ENCODE measurements at places on chromosomes 6 and 20.

GRCh38 chr6:52661551-52661950 lies 9.4 kb upstream of the TMEM14A start:
- DNase-seq: no peak

GRCh38 chr6:30724906-30725667 lies 4.9 kb downstream of the TUBB start:
- DNase-seq: no peak

GRCh38 chr6:99645986-99646385 lies 39.4 kb downstream of the PRDM13 start:
- DNase-seq: no peak

DNA sequence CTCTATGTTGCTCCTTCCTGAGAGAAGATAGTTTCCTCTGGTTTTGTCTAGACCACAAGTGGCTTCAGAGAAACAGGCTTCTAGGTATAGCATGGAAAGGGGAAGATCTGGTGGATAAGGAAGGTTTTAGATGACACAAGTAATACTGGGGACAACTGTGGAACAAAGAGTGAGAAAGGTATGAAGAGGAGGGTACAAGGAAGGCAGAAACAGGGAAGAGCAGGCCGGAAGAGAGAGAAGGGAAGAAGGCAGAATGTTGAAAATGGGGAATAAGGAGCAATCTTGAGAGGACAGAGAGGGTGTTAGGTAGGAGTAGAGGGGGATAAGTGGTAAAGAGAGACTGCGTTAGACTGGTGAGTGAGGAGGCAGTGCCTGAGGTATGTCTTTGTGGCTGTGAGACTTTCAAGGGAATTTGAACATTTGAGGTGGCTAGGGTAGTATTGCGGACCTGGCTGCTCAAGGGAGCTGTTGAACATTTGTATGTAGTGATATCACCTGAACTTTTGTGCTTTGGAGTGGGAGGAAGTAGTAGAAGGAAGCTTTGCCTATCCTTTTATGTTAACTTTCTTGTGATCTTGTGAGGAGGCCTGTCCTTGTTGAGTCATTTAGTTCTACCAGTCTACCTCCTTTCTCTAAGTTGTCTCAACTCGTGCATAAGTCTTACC lies 69.5 kb downstream of the FOXO3 start:
- no peak for DNase-seq

- DNase-seq: no peak
Measured at GRCh38 chr20:60883496-60883895, 368.6 kb upstream of the CDH4 start.

DNA sequence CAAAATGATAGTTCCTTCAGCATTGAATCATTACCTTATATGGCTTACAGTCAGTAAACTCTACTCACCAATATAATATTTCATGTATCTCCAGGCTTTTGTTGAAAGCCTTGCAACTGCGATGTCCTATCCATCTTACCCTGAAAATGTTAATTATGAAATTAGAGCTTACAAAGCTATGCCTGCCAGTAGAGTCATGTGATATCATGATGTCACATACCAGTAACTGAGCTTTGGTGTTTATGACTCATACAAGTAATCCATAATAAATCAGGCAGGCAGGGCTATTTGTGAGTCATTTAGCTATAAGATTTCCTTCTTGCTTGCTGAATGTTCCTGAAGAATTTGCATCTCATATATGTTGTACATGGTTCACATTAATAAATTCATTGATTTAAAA lies 44.9 kb upstream of the FAM83B start:
- no peak for DNase-seq

DNA sequence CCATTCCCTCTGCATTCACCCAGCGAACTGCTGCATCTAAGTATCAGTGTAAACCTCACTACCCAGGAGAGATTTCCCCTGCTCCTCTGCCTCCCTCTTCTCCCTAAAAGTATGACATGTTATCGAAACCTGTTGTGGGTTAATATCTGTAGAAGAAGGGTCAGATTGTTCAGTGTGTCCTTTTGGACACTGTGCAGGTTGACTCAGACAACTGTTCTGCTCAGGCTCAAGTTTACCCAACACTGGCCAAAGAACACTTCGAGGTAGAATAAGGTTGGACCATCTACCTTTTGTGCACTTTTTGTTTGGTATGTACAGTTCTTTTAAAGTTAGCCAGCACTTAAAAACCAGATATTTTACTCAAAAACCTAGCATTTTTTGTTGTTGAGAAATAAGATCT lies 4.6 kb downstream of the NT5DC1 start:
- DNase-seq: no peak

GRCh38 chr6:795046-795685 lies 102.2 kb upstream of the EXOC2 start:
- no peak for DNase-seq

- no peak for DNase-seq
Measured at GRCh38 chr6:105810105-105810921, 275.8 kb upstream of the PRDM1 start.

GRCh38 chr20:37007898-37008649 lies 56.6 kb upstream of the SAMHD1 start:
- peak; percentile 7 for DNase-seq

DNA sequence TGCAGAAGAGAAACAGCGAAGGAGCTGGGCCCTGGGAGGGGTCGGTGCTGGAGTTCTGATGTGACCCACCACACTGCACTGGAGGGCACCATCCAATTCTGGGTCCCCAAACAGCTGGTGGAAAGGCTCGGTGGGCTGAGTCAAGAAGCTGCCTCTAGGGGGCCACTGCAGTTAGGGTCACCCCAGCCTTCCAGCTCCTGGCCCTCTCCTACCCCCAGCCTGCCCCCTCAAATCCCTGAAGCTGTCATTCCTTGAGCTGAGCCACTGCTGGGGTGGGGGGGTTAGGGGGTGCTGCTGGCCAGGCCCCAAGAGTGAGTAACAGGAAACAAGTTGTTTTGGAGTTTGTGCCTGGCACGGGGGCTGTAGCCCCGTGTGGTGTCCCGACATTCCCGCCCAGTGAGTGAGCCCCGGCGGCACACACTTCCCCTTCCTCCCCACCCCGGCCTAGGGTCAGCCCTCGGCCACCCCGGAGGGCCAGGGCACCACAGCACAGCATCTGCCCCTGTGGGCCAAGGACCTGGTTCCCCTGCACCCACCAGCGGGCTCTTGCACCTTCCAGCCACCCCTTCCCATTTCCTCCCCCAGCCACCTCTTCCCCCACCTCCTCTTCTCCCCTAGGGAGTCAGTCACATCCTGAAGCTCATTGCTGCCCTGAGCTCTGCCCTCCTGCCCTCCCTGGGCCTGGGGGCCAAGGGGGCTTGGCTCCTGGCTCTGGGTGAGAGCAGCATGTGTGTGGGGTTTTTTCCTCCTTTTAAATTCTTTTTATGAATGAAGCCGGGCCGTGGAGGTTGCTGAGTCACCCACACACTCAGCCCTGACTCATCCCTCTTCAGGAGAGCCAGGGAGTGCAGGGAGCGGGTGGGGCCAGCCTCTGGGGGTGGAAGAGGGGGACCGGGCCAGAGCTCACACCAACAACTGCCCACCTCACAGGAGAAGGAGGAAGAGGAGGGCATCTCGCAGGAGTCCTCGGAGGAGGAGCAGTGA lies 4.6 kb downstream of the SMIM29 start:
- peak; percentile 4 for DNase-seq

DNA sequence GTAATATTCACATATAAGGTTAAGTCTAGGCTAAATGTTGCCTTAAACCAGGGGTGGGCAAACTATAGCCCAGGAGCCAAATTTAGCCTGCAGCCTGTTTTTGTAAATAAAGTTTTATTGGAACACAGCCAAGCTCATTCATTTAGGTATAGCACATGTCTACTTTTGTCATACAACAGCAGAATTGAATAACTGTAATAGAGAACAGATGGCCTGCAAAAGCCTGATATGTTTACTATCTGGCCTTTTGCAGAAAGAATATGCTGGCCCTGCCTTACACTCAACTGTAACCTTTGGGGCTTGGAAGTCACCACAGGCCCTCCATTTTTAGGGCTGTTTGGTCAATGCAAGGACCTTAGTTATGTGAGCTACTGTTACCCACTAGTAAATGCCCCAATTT lies 17.7 kb upstream of the BCLAF1 start:
- DNase-seq: no peak

- DNase-seq: no peak
Measured at GRCh38 chr20:63694584-63695423, 1.6 kb upstream of the TNFRSF6B start.

DNA sequence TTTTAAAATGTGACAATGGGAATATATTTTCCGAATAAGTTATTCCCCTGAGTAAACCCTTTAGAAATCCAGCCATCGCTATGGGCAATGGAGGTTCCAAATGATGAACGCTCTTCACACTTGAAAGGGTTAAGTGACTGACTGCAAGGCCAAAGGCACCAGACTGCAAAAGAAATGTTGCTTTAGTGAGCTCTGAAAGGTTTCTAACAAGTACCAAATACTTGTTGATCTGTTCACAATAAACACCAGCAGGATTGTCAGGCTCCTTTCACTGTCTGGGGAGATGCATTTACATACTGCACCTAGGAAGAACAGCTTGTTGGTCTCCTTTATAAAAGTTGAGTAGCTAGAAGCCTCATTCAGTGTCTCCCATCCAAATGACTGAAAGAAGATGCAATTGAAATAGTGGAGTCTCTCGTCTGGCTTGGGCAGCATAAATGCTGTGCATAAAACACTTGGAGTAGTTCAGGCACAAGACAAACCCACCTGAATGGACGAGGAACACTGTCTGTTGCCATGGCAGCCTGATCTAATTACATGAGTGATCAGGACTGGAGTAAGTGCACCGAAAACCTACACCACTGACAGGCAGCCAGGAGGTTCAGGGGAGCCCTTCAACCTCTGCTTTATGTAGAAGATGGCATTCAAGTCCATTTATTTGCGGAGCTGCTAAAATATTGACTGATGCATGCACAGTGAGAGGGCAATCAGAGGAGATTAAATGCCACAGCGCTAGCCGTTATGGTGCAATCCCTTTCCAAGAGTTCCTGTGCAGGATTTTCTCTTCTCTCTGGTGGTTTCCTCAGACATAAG lies 2.9 kb downstream of the ATXN1 start:
- DNase-seq: peak; percentile 46

DNA sequence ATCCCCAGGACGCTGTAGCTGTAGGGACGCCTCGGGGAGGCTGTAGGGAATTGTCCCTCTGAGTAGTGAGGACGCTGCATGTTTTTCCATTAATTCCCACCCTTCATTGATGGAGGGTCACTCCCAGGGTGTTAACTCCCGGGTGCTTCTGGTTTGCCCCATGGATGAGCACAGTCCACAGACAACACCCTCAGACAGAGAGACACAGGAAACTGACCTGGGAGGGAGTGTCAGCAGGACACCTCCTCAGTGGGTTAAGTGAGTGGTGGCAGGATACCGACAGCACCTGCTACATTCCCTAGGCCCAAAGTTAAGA lies 53.5 kb downstream of the LINC00237 start:
- no peak for DNase-seq

GRCh38 chr20:43921227-43921780 lies 6.7 kb downstream of the TOX2 start:
- DNase-seq: no peak

DNA sequence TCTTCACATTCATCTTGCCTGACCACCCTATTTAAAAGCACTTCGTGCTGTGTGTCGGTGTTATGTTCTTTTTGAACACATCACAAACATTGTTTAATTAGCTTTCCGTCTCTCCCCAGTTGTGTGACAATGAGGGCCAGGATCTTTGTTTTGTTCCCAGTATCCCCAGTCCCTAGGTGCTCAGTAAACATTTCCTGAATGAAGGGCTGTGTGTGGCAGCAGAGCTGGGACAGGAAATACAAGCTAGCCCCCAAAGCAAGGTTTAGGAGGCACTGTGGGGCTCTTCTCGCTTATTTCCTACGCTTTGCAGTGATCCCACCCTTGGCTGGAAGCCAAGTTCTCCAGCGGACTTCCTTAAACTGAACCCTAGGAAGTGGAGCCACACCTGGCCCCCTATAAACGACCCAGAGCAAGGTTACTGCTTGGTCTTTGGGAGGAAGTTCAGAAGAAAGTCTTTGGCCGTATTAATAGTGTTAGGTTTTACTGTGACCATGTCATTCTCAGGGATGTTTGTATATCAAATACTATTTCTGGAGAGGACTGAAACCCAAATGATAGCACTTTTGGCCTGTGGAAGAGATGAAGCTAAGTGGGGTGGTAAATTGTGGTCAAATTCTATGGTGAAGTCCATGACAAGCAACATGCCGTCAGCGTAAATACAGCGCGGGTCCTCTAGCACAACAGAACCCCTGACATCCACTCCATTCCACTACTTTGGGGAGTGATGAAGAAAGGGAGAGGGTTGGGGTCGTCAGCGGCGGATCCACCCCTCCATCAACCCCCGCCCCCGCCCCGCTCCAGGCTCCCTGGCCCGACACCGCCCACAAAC lies 570 bp upstream of the FANCE start:
- DNase-seq: no peak

DNA sequence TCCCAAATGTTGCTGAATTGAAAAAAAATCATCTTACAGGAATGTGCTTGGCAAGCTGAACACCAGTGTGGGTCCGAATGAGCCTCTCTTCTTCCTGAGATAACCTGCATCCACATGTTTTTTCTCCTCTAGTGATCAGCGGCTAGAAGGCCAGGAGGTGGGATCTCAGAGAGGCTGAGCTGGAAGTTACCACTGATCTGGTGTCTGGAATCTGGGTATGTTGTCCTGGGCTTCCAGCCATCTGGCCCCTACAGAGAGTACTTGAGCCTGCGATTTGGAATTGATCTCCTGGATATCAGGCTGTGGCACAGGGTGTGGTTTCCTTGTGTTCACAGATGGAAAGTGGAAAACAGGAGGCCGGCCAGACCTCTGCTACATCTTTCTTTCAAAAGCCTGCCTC lies 35.9 kb downstream of the SULF2 start:
- DNase-seq: no peak

- DNase-seq: no peak
Measured at GRCh38 chr6:10659699-10660348, 34.6 kb downstream of the C6orf52 start.

DNA sequence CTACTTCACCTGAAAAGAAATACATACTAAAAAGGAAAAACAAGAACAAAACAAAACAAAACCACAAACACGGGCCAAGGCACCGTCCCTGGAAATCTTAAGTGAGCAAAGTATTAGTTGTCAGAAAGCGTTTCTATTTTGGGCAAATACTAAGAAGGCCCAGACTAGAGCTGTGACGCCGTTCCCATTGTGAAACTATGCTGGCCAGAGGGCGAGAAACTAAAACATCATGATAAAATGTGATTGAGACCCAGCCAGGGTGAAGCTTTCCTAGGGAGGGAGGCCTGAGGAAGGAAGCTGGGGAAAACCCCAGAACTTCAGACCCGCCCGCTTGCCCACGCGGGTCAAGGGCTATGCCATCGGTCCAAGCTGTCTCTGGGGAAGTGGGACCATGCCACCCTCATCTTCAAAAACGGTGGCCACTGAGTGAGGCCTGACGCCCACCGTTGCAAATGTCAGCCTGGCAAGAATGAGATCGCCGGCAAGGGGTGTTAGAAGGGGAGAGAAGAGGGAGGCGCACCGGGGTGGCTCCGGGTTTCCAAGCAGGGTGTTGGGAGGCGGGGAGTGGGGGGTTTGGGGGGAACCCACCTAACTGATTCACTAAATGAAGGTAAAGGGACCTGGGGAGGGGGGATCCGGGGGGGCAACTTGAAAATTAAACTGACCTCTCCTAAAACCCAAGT lies 1950.9 kb upstream of the DEFB115 start:
- DNase-seq: no peak

DNA sequence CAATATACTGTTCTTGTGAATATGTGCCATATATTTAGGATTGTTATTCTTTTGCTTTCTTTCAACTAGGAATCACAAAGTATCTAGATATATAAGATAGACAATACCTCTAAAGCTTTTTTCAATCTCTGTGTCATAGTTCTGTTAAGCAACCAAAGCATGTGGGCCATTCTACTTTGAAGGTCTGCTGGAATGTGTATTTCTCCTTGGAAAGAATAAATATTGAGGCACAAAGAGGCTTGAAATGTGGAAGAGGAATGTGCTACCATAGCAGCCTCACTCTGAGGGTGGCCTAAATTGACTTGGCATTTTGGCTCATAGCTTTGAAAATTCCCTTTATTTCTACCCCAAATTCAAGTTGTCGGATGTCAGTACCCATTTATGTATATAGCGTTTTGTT lies 488.5 kb upstream of the MAN1A1 start:
- no peak for DNase-seq
